ENCODE measurements at places on chromosomes 7 and 10. TPM values are rescaled to one million over a fixed set of nuclear protein-coding genes. Genes with fewer than 3 reads are reported as not detected.

DNA sequence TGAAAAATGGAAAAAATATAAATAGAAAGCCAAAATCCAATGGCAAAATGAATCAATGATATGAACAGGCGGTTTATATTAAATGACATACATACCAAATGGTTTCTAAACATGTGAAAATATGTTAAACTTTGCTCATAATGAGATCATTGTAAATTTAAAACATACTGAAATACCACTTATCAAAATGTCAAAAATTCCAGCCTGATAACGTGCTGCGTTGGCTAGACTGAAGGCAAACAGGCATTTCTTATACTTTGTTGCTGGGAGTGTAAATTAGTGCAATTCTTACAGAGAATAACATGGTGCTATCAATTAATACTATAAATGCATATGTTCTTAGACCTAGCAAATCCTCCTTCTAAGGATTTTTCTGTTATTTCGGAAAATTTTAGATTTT, 225.8 kb upstream of the FAM3C start:
- no peaks in the 10 kb centered on the region for H3K27me3 ChIP-seq
- H3K4me1 ChIP-seq, result no peaks in the 10 kb centered on the region
- no peak overlapping the region for H3K4me3 ChIP-seq
- no peak for DNase-seq
- H3K36me3 ChIP-seq, result no peaks in the 10 kb centered on the region

GRCh38 chr7:105905910-105906568, 29.6 kb upstream of the ATXN7L1 start:
- no peaks in the 10 kb centered on the region for H3K4me1 ChIP-seq
- no peak overlapping the region for H3K27ac ChIP-seq
- no peak for DNase-seq
- no peaks in the 10 kb centered on the region for H3K27me3 ChIP-seq
- H3K4me3 ChIP-seq, result no peak overlapping the region
- no peaks in the 10 kb centered on the region for H3K36me3 ChIP-seq

DNA sequence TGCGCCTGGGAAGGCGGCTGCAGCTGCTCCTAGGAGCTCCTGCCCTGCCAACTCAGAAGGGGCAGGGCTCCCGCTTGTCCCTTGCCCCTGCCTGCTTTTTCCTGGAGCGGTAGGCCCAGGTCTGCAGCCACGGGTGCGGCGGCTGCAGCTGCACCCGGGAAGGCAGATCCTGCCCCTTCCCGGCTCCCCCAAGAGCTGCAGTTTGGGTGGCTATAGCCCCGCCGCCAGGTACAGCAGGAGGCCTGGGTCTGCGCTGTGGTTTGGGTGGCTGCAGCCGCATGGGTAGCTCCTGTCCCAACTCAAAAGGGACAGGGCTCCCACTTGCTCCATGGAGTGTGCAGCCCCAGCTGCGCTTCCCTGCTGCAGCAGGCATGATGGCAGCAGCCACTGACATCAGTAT, 6.5 kb upstream of the AUTS2 start:
- no peaks in the 10 kb centered on the region for H3K4me1 ChIP-seq
- no peaks in the 10 kb centered on the region for H3K36me3 ChIP-seq
- H3K27ac ChIP-seq, result no peak overlapping the region
- no peak for DNase-seq
- no peak overlapping the region for H3K4me3 ChIP-seq

DNA sequence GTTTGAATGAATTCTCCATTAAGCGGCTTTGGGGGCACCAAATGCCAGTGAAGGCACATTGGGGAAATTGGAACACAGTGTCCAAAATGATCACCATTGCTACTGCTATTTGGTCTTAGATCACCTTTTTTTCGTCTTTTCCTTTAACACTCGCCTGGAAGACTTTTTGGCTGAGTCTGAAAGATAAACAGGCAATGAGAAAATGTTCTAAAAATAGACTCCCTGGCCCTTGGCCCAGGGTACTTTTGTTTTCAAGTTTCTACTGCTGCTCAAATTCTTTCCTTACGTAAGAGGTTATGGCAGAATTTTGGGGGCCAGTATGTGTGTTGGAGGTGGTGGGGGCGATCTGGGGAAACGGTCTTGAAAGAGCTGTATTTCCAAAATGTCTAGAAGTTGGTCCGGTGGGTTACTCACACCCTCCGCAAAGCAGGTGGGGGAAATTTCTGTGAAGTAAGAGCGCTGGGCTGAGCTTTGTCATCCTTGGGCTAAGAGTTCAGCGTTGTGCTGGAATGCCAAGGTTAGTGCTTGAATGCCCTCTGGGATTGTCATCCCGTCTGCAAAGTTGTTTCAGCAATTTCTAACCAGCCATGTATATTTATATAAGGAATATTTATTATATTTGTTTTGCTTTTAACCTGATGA, 1.3 kb upstream of the ITPRIP start:
- H3K4me3 ChIP-seq, result peak overlapping the region; percentile 59
- H3K36me3 ChIP-seq, result no peaks in the 10 kb centered on the region

GRCh38 chr7:122316467-122317388, 12.2 kb upstream of the FEZF1 start:
- DNase-seq, result no peak
- H3K4me1 ChIP-seq, result no peaks in the 10 kb centered on the region
- no peak overlapping the region for H3K27ac ChIP-seq
- no peaks in the 10 kb centered on the region for H3K36me3 ChIP-seq
- H3K27me3 ChIP-seq, result no peaks in the 10 kb centered on the region

- no peak overlapping the region for H3K27ac ChIP-seq
- DNase-seq, result no peak
- H3K27me3 ChIP-seq, result no peaks in the 10 kb centered on the region
Observed at GRCh38 chr7:15720849-15721471, 34.5 kb upstream of the MEOX2 start.

- H3K4me3 ChIP-seq, result no peak overlapping the region
- no peaks in the 10 kb centered on the region for H3K36me3 ChIP-seq
- no peaks in the 10 kb centered on the region for H3K4me1 ChIP-seq
- H3K27ac ChIP-seq, result no peak overlapping the region
Observed at GRCh38 chr10:1375346-1376170, 319.4 kb downstream of the WDR37 start.

- H3K27me3 ChIP-seq, result no peaks in the 10 kb centered on the region
- no peak for DNase-seq
- no peaks in the 10 kb centered on the region for H3K36me3 ChIP-seq
- no peaks in the 10 kb centered on the region for H3K4me1 ChIP-seq
- no peak overlapping the region for H3K27ac ChIP-seq
Observed at GRCh38 chr10:61835069-61835945, 66.2 kb upstream of the ARID5B start.

GRCh38 chr10:71622154-71622526, 97.4 kb downstream of the C10orf105 start:
- H3K36me3 ChIP-seq, result no peaks in the 10 kb centered on the region
- H3K27me3 ChIP-seq, result no peaks in the 10 kb centered on the region
- no peak overlapping the region for H3K4me3 ChIP-seq

- H3K27me3 ChIP-seq, result no peaks in the 10 kb centered on the region
- no peaks in the 10 kb centered on the region for H3K36me3 ChIP-seq
- no peak overlapping the region for H3K4me3 ChIP-seq
- no peak for DNase-seq
- H3K4me1 ChIP-seq, result no peaks in the 10 kb centered on the region
- H3K27ac ChIP-seq, result no peak overlapping the region
Observed at GRCh38 chr10:76126607-76127527, 695.4 kb downstream of the LRMDA start.

DNA sequence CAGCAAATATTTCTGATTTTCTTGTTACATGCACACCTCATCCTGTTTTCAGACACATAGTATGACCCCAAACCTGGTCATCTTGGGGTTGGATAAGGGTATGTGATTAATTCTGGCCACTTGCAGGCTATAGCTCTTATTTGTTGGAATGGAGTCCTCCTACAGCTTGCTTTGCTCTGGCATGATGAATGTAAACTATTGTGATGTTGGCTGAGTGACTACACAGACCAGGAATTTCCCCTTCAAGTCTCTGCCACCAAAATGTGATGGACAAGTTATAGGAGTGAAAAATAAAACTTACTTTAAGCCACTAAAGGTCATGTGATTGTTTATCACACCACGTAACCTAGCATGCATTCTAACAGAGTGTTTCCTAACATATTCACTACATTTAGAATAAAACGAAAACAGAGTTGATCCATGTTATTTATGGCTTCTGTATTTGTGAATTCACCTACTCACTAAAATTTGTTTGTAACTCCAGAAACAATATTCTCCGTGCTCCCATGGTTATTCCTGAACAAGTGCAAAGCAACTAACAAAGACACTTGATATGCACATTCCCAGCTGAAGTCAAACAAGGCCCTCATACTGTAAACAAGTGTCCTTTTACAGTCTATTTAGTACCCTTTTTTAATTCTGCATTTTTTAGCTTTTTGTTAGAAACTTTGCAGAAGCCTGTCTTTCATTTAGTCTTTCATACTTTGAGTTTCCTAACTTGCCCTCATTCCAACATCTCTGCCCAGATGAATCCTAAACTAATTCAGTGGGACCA, 599.2 kb upstream of the PCDH15 start:
- H3K36me3 ChIP-seq, result no peaks in the 10 kb centered on the region
- no peak overlapping the region for H3K4me3 ChIP-seq
- H3K27ac ChIP-seq, result no peak overlapping the region

DNA sequence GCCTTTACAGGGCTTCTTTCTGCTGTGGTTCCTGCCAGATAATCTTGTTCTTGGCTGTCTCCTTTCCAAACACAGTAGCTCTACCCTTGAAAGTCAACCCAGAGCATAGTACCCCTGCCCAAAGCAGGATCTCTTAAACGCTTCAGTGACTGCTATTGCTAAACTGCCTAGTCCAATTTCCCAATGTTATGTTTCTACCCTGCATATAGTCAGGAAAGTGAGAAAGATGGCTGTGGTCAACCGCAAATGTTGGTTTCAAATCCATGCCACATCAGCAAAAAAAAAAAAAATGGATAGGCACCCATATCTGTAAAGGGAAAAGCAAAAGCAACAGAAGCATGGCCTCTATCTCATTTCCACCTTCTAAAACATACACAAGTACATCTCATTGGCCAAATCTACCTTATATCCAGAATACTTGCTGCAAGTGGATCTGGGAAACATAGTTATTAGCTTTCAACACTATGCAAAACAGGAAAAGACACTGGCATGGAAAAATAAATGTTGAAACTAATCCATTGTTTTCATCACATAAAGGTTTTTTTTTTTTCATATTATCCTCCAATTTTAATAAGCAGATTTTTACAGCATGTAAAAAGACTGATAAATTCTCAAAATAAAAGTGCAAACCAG, 59.8 kb downstream of the DNAJC1 start:
- no peaks in the 10 kb centered on the region for H3K36me3 ChIP-seq
- no peaks in the 10 kb centered on the region for H3K4me1 ChIP-seq
- H3K4me3 ChIP-seq, result no peak overlapping the region
- no peak overlapping the region for H3K27ac ChIP-seq
- H3K27me3 ChIP-seq, result no peaks in the 10 kb centered on the region

DNA sequence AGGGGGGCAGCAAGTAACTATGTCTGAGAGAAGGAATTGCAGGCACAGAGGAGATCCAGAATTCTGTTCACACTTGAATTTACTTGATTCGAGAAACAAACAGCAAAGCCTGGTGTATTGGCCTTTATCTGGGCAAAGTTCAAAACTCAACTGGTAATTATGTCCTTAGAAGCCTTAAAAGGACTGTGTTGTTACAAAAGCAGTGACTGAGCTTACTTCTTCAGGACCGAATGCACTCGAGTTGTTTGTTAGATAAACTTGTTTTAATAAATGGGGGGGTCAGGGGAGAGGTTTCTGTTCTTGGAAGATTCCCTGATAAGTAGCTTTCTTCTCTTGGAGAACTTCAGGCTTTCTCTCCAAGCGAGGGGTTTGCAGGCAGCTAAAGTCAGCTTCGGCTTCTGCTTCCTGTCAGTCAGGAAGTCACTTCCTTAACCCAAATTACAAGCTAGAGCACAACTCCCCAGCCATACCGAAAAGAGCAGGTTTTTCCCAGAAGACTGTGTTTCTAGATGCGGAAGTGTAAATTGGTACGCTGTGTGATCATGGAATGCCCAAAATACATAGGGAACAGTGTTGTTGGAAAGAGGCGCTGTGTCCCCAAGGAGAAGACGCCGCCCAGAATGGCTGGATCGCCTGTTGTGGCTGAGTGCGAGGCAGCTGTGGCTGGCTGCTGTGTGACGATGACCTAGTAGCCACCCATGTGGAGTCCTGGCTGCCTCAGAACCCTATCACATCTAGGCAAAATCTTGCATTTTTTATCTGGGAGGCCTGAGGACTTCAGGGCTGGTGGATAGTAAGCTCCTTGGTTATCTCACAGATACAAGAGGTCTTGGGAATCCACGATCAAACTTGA, 110.4 kb downstream of the TCF7L2 start:
- H3K4me3 ChIP-seq, result peak overlapping the region; percentile 26
- no peaks in the 10 kb centered on the region for H3K36me3 ChIP-seq
- peak overlapping the region; percentile 57 for H3K27ac ChIP-seq
- no peaks in the 10 kb centered on the region for H3K27me3 ChIP-seq

- H3K4me3 ChIP-seq, result peak overlapping the region; percentile 1
- DNase-seq, result no peak
- H3K27ac ChIP-seq, result peak overlapping the region; percentile 58
- no peaks in the 10 kb centered on the region for H3K36me3 ChIP-seq
- H3K27me3 ChIP-seq, result no peaks in the 10 kb centered on the region
Observed at GRCh38 chr7:131057015-131057793, 270.5 kb upstream of the MKLN1 start.

DNA sequence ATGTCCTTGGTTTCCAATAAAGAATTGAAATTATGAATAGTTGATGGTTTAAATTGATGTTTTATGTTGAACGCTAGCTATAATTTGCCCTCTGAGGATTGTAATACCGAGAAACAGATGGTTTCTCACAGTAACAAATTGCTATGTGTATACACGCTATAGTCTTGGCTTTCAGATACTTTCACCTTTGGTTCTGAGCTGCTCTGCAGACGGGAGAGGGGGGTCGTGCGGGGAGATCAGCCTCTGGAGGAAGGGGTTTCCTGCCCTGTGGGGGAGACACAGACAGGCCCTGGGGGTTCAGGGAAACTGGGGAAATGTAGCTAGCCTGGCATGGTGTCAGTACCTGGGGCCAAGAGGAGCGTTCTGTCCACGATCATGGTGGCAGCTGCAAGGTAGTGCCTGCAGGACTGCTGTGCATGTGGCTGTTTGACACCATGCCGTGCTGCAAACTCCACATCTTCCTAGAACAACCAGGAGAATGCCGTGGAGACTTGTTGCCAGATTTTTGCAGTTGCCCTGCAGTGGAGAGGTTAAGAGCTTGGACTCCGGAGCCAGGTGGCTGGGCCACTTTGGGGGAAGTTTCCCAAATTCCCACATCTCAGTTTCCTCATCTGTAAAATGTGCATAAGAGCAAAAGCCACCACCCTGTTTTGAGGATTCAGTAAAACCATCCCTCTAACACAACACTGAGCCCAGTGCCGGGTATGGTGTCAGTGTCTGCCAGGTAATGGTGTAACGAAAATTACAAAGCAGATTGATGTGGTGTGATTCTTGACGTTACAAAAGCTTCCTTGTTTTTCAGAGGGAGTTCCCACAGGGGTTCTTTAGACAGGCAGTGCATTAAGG, 167.9 kb downstream of the CUX1 start:
- no peak for DNase-seq
- no peaks in the 10 kb centered on the region for H3K27me3 ChIP-seq
- no peaks in the 10 kb centered on the region for H3K36me3 ChIP-seq
- H3K27ac ChIP-seq, result no peak overlapping the region

GRCh38 chr10:60849217-60849616, 70.9 kb downstream of the CDK1 start:
- H3K4me3 ChIP-seq, result no peak overlapping the region
- H3K27ac ChIP-seq, result no peak overlapping the region
- no peaks in the 10 kb centered on the region for H3K27me3 ChIP-seq
- no peaks in the 10 kb centered on the region for H3K4me1 ChIP-seq
- no peaks in the 10 kb centered on the region for H3K36me3 ChIP-seq
- no peak for DNase-seq

The SPDYE16 gene
- 0.42 TPM for total RNA-seq

The CLEC5A gene
- 0.24 TPM for total RNA-seq

The HABP2 gene
- not detected for total RNA-seq

The NPFFR1 gene
- total RNA-seq, result not detected

The SORBS1 gene
- total RNA-seq, result 1.7 TPM

The ABCA13 gene
- not detected for total RNA-seq

The ANXA8 gene
- total RNA-seq, result not detected

The RGR gene
- total RNA-seq, result not detected

The PAX4 gene
- not detected for total RNA-seq

The C10orf71 gene
- not detected for total RNA-seq

The CRCP gene
- total RNA-seq, result 35.4 TPM
